ENCODE measurements at places on chromosomes 5 and 9.

GRCh38 chr5:126360467-126360866 is 62.7 kb upstream of the GRAMD2B start:
- DNase-seq, result no peak

- no peak for DNase-seq
Measured at GRCh38 chr9:8188723-8189407, 389.3 kb upstream of the DMAC1 start.

DNA sequence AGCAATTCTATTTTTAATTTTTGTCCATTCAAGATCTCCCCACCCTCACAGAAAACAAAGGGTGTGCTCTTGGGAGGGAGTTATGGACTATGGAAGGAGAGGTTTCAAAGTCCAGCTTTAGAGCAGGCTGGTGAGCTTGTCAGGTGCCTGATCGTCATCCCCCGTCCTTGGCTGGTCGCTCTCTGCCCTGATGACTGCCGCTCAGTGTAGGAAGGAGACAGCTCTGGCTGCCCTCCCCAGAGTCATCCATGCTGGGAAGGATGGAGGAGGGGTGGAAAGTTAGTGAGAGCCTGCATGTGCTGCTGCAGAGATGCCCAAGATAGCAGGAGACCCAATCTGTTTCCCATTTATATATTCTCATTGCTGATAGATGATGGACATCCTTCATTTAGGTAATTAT is 96.6 kb downstream of the NLN start:
- DNase-seq, result no peak

GRCh38 chr5:52177193-52177592 is 610.5 kb upstream of the ITGA1 start:
- no peak for DNase-seq

- no peak for DNase-seq
Measured at GRCh38 chr9:71485326-71485725, 283.0 kb downstream of the CEMIP2 start.

GRCh38 chr9:134231330-134231745 is 67.0 kb upstream of the RNU6ATAC start:
- no peak for DNase-seq

DNA sequence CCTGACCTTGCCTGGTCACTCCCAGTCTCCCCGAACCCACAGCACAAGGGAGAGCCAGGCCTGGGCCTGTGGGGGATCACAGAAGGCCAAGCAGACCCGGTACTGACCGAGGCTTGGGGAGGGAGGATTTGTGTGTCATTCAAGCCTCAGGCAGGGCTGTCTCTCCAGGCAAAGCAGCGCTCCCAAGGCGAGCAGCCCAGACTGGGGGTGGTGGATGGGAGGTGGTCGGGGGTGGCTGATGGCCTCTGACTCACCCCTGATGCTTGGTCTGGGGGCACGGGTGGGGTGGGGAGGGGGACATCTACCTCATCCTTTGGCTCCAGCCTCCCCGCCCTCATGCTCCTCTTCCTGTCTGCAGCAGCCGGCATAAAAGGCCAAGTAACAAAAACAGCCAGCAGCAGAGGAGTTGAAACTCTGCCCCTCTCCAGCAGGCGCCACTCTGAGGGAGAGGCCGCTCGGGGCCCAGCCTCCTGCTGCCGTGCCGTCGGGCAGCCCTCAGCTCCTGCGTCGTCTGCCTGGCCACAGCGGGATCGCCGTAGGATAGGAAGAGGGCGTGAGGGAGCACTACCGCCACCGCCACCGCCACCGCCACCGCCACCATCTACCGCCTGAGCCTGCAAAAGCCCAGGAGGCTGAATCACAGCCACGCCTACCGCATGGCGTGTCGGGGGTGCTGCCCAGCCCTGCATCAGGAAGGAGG is 166.0 kb downstream of the OLFM1 start:
- no peak for DNase-seq

DNA sequence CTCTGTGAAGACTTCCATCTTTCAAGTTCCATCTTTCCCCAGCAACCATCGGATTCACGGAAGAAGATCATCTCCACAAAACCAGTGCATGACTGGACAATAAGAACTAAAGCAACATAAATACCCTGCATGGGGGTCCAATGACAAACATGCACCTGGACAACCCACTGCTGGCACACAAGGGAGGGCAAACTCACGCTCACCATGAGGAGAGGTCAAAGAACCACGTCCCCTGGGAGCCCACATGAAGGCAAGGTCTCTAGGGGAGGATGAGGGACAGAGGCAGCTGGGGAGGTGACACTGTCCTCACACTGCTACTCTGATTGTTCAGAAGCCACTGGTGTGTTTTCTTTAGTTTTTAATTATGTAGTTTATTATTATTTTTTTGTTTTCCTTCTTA is 190.8 kb downstream of the MED10 start:
- DNase-seq, result no peak

DNA sequence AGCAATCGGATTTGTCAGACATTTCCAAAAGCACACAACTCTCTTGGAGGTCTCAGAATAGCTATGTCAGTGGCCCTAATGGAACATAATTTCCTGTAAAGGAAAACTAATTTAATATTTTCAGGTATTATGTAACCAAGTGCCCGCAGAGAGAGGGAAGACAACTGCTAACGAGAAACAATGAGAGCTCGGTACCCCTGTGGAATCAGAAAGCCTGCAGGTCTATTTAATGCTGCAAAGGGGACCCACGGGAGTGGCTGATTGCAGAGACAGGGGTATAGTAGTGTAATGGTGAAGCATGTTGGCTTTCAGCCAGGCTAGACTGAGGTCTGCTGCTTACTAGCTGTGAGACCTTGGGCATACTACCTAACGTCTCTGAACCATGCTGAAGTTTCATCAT is 508.1 kb upstream of the BRINP1 start:
- DNase-seq, result no peak

DNA sequence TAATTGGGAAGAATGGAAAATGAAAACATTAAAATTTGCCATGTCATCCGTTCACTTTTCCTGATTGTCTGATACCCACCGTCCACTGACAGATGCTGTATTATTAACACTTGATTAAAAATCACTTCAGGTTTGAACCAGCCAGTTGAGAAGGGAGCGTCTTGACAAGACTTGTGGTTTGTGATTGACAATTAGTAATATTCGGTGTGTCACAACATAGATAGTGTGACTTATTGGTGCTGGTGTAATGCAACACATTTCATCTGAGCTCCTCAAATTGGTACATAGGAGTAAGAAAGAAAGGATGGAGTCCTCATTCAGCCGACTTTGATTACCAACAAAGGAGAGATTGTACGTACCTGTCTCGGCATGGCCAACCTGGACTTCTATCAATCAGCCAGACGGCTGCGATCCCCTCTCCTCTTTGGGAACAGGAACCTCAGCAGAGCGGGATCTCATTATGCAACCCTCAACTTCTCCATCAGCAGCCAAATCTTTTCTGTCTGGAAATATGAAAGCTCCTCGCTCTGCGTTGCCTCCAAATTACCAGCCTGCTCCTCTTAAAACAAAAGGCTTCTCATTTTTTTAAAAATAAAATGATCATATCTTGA is 211.7 kb upstream of the MVB12B start:
- no peak for DNase-seq

- DNase-seq, result no peak
Measured at GRCh38 chr5:116564756-116565490, 9.7 kb downstream of the SEMA6A start.

DNA sequence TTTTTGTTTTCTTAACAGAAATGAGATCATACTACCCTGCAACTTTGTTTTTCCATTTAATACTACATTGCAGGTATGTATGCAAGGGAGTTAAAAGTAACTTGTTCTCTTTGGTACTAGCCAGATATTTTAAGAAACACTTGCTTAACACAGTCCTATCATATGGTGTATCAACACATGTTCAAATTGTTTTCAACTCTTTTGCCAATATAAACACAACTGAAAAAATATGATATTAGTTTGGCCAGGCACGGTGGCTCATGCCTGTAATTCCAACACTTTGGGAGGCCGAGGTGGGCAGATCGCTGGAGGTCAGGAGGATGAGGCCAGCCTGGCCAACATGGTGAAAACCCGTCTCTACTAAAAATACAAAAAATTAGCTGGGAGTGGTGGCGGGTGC is 41.6 kb downstream of the RNF38 start:
- DNase-seq, result no peak

DNA sequence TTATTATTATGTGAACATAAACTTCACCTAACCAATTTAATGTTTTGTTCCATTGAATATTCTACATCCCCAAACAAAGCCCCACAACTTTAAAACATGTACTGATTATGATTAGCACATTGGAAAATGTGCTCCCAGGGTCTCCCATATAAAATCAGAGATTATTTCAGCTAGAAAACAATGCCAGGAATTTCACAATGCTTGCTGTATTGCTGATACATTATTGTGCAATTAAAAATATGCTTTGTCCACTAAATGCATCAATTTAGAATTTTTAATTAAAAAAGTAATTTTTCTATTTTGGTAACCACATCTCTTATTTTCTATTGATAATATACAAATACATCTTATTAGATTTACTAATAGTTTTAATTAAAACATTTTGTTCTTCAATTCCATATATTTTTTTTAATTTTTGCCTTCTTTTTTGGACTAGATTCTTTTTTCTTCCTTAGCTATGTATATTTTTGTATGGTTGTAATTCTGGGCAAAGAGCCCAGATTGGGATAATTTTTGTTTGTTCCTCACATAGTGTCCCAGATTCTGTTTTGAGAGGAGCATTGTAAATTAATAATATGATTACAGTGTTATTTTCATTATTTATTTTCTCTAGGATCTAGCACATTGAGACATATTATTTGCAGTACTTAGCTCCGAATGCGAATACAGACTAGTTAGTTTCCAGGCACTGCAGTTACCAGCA is 241.5 kb upstream of the CDH18 start:
- no peak for DNase-seq

GRCh38 chr9:114124138-114124537 is 25.0 kb upstream of the KIF12 start:
- no peak for DNase-seq

GRCh38 chr9:123686829-123687192 is 243.1 kb downstream of the DENND1A start:
- no peak for DNase-seq

DNA sequence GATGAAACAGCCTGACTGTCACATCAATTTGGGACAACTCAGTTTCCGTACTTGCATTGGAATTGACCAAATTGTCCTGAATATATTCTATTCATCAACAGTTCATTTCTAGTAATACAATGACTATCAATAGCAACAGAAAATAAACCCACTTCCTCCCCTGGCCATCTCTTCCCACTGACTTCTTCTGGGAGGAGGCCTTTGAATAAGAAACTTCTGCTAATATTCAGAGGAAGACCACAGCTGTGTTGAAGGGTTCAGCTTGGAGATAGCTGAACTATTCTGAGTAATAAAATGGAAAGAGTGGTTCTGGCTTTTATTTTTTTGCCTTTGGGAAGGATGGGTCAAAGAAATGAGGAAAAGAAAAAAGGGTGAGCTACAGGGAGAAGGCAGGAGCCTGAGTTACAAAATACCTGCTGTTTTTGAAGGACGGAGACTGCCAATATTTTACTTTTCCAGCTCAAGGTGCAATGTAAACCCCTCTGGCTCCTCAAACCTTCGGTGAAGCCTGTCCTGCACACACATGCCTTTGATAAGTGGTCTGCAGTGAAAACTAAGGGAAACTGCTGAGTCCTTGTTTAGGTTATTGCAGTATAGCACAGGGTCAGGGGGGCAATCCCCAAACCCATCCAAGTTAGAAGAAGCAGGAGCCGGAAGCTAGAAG is 29.9 kb downstream of the FYB1 start:
- DNase-seq, result no peak

- DNase-seq, result no peak
Measured at GRCh38 chr9:119829186-119829585, 460.0 kb upstream of the BRINP1 start.

DNA sequence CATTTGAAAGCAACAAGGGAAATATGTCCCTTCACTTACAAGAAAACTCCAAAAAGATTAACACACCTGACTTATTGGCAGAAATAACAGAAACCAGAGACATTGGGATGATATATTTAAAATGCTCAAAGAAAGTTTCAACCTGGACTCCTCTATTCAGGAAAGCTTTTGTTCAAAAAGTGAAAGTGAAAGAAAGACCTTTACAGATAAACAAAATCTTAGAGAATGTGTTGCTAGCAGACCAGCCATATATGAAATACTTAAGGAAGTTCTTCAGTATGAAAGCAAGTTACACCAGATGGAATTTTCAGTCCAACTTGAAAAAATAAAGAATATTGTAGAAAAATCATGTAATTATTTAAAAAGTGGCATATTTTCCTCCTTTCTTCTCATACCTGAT is 1075.1 kb downstream of the NR2F1-AS1 start:
- DNase-seq, result no peak

GRCh38 chr5:156394642-156395305 is 67.8 kb downstream of the SGCD start:
- DNase-seq, result no peak

DNA sequence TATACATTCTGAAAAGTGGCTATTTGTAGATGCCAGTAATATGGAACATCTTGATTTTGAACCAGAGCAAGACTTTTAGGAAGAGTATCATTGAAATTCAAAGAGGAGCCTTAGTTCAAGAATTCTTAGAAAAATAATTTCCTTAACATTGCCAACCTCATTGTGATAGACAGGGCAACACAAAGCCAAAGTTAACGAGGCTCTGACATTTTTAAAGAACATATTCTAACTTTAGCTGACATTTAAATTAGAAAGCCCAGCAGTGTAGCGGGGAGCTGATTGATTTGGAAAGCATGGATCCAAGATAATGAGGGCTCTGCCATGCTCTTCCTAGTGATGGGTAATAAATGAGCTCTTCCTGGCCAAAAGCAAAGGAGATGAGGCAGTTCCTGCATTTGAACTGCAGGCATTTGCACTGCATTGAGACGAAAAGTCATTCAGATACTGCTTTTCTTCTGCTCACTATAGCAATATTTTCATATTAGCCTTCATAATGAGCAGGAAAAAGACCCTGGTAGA is 325.0 kb downstream of the ARHGEF28 start:
- DNase-seq, result no peak

GRCh38 chr9:127022913-127023660 is 99.3 kb downstream of the ANGPTL2 start:
- no peak for DNase-seq

- DNase-seq, result no peak
Measured at GRCh38 chr9:131668057-131668438, 71.8 kb downstream of the RAPGEF1 start.
